T follicular helper cell (primary cell): ENCODE measurements at places on chromosomes 1 and 21.

DNA sequence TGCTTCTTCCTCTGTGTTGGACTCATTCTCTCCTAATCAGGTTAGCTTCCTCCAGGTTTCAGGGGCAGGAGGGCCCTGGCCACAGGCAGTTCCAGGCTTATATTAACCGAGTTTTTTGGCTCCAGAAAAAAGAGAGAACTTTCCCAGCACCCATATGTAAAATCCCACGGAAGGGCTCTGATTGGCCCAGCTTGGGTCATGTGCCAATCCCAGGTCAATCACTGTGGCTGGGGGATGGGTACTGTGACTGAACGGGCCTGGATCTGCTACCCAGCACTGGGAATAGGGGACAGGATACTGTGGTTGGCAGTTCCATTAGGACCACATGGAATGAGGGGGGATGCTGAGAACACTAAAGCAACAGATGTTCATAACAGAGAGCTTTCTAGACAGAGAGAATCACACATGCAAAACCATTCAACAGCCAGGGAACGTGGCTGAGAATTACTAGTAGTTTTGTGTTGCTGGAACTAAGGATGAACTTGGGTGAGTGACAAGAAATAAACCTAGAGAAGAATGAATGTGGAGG is 51.1 kb upstream of the NEK2 start:
- DNase-seq, result no peak

GRCh38 chr1:152309955-152310354 is 15.1 kb downstream of the FLG start:
- no peak for DNase-seq

DNA sequence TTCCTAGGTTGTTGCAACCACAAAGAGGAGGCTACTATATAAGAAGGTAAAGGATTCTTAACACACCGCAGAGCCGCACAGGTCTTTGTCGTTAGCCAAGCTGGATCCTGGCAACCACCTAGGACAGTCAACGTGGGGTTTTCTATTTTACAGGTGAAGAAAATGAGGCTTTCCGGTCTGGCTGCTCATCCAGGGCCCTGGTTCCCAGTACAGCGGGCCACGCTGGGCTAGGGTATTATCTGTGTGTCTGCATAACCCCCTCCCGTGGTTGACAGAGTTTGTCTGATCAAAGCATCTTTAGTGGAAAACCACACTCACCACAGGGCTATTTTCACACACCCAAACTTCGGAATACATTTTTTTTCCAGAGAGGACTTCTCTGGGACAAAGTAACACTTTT is 39.0 kb upstream of the PDE9A start:
- DNase-seq, result peak; percentile 12

DNA sequence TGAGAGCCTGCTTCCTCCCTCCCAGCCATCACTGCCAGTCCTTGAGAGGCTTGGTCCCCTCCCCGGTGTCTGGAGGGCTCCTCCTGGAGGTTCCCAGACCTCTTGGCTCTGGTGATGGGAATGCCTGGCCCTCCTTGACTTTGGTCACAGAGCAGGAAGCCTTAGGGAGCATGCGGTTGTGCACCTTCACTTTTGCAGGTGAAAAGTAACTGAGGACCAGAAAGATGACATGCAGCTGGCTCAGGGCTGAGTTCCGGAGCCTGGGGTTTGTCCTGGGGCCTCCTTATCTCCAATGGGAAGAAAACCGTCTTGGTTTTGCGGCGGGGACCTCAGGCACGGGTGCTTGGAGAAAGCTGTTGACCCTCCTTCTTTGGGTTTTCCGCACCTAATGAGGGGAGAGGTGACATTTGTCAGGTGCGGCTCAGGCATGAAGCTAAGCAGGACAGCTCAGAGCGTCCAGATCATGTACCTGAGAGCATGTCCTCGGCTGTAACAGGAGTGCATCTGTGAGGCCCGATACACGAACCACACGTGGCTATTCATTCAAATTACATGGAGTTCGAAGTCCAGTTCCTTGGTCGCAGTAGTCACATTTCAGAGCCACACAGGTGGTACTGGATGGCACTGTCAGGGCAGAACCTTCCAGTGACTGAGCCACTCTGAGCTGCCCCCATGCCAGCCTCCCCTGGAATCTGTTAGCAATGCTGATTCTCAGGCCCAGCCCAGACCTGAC is 608 bp upstream of the MX2 start:
- DNase-seq, result no peak

DNA sequence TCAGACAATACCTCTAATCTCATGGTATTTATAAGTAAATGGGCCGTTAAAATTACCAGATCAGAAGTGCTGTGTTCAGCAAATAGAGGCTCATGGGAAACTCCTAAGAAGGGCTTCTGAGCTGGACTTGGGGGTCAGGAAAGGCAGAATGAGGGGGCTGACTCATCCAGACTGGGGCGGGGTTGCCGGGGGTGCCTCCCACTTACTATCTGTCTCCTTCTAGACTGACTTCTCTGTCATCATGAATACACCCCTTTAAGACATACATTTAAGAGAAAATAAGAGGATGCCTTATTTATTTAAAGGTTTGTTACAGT is 96.0 kb upstream of the ERRFI1 start:
- no peak for DNase-seq

DNA sequence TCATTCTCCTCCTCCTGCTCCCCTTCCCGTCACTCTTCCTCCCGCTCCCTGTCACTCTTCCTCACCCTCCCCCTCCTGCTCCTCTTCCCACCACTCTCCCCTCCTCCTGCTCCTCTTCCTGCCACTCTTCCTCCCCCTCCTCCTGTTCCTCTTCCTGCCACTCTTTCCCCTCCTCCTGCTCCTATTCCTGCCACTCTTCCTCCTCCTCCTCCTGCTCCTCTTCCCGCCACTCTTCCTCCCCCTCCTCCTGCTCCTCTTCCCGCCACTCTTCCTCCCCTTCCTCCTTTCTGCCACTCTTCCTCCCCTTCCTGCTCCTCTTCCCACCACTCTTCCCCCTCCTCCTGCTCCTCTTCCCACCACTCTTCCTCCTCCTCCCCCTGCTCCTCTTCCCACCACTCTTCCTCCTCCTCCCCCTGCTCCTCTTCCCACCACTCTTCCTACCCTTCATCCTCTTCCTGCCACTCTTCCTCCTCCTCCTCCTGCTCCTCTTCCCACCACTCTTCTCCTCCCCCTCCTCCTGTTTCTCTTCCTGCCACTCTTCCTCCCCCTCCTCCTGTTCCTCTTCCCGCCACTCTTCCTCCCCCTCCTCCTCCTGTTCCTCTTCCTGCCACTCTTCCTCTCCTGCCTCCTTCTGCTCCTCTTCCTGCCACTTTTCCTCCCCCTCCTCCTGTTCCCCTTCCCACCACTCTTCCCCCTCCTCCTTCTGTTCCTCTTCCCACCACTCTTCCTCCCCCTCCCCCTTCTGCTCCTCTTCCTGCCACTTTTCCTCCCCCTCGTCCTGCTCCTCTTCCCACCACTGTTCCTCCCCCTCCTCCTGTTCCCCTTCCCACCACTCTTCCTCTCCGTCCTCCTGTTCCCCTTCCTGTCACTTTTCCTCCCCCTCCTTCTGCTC is 28.7 kb upstream of the ARTN start:
- DNase-seq, result no peak

- DNase-seq, result no peak
Measured at GRCh38 chr1:209150114-209150513, 433.4 kb upstream of the CAMK1G start.

GRCh38 chr1:201454608-201455007 is 14.4 kb downstream of the PHLDA3 start:
- no peak for DNase-seq
